Right renal pelvis (tissue), 4 donors: ENCODE measurements at places on chromosomes 2 and 18. TPM values are rescaled to one million over a fixed set of nuclear protein-coding genes. Genes with fewer than 3 reads are reported as not detected.

The MC5R gene
- 0.16 TPM for polyA plus RNA-seq

DNA sequence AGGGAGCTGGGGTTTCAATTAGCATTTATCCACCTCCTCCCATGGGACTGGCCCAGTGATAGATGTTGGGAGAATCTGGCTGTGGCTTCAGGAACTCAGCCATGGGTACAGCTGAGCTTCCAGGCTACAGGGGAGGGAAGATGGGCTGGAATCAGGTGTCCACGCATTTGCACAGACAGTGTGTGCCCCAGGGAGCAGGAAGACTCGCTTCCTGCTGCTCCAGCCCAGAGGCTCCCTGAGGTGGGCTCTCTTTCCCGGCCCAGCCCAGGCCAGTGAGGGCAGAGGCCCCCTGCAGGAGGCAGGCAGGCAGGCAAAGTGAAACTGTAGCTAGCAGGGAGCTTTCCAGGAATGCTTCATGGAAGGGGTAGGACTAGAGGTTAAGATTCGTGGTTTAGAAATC, 28.7 kb downstream of the DYSF start:
- no peak for DNase-seq

DNA sequence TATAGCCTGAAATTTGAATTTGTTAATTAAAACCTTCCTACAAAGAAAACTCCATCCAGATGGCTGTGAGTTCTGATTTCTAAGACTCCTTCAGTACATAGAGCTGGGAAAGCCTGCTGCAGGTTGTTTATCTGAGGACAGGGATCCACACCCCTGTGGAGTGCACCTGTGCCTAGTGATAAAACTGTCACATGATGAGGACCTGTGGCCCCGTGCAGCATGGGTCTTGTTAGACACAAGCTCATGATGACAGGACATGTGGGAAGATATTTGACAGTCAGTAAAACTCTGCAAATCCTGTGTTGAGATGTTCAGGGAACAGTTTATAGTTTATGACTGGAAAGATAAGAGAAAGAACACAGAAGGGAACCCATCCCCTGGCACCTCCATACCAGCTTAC, 133.2 kb upstream of the TMEM18 start:
- no peak for DNase-seq

- DNase-seq = no peak
Observed at GRCh38 chr2:40953341-40953740, 501.5 kb upstream of the SLC8A1 start.

DNA sequence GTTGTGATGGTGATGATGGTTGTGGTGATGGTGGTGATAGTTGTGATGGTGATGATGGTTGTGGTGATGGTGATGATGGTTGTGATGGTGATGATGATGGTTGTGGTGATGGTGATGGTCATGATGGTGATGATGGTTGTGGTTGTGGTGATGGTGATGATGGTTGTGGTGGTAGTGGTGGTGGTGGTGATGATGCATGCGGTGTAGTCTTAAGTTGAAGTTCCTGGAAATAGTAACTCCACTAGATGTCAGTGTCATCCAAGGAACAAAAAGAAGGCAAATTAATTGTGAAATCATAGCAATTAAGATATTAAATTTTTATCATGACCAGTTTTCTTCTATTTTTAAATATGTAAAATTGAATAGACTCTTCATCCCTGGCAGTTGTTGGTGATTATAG, 309.2 kb downstream of the AGAP1 start:
- DNase-seq = no peak

The KCNE4 gene
- polyA plus RNA-seq = 18.3 TPM

The LYPD1 gene
- 66.4 TPM for polyA plus RNA-seq
